Muscle of back (tissue), 13 donors: ENCODE measurements at places on chromosomes 7 and 10.

DNA sequence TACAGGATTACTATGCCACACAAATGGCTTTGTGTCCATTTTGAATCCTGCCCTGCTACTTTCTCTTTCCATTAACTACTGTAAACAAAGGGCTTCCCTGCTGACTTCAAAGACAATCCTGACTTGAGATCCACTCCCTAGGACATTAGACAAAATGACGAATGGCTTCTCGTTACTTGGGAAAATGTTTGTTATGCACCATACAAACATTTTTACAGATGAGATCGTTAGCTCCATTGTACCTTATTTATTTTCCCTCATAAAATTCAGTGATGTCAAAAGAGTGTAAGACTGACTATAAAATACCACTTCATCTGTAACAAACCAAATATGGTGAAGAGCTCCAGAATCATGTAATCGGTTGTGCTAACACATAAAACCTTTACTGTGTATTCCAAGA lies 121.8 kb downstream of the CD36 start:
- no peak for DNase-seq

GRCh38 chr7:7425321-7425720 lies 110.4 kb downstream of the COL28A1 start:
- DNase-seq = no peak

- DNase-seq = no peak
These were observed 13.8 kb downstream of the SMO start for GRCh38 chr7:129202058-129202777.

- no peak for DNase-seq
These were observed 53.3 kb downstream of the FHIP2A start for GRCh38 chr10:114874827-114875411.

GRCh38 chr7:41709621-41710020 lies 6.7 kb upstream of the INHBA start:
- DNase-seq = peak; percentile 73

DNA sequence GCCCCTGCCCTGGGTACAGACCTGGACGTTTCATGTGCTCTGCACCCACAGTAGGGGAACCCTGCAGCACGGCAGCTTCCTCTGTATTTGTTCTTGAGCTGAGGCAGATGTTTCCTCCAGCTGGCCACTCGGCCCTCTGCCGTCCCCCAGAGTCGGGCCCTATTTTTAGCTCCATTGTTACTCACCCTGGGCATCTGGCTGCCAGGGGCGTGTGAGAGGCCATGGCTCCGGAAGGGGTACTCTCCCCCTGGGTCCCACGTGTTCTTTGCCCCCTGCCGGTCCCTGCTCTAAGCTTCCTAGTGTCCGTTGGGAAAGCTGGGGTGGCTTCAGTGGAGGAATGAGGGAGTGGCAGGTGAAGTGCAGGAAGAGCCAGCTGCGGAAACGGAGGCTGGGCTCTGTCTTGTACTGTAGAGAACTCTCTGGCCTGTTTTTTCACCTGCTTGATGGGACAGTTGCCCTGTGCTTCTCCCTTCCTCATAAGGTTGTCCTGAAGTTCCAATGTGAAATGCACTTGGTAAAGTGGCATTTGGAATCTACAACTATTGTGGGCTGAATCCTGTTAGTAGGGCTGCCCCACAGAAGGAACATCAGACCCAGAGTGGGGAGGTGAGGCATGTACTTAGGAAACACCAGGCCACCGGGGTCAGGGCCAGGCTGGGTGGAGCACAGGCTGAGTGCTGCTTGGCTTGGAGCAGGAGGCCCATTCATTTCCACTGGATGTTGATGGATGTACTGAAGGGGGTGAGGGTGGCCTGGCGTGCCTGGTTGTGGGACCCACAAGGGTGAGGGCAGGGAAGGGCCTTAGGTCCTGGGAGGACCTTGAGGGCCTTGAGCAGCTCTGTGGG lies 30.6 kb downstream of the PALD1 start:
- DNase-seq = no peak

GRCh38 chr10:29715296-29715695 lies 80.5 kb upstream of the SVIL start:
- no peak for DNase-seq

DNA sequence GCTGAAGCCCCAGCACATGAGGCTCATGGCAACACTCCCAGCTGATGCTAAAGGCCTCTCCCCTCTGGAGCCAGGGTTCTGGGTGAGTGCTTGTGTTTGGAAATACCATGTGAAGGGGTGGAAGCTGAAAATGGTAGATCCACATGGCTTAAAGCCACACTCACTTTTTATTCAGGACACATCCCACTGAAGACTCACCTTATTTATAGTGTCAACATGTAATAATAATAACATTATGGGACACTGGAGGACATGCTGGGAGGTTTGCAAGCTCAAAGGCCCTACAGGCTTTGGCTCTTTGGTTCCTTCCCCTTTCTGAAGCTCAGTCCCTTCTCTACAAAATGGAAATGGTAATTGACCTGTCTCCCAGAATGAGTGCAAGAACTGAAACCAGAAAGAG lies 318.0 kb downstream of the GRID1 start:
- DNase-seq = no peak

DNA sequence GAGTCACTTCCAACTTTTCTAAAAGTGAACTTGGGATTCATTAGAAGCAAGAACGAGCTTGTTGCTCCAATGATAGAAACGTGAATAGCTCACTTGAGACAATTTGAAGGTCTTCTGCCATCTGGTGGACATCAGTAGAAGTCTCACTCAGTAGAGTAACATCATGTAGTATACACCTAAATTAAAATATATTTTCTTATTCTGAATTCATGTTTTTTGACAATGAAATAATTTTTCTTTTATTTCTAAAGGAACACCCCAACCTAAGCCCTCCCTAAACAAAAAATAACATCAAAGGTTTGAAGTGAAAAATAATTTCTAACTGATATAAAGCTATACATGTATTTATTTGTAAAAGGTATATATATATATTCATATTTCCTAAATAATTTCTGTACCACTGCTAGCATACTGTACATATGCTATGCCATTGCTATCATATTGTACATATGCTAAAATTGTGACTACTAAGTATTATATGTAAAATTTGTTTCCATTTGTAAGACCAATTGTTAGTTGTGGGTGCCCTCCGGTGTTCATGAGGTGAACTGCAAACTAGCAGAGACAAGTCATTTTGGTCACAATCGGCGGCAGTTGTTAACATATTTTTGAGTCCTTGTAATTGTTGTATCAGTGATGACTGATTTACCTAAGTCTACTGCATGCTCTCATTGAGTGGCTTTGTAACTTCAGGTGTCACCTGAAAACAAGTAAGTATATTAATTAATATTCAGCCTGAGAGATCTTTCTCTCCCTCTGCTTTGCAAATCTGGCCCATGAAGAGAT lies 121.9 kb downstream of the PTPRZ1 start:
- peak; percentile 63 for DNase-seq

- DNase-seq = peak; percentile 12
These were observed 100.9 kb upstream of the PDLIM1 start for GRCh38 chr10:95391581-95392216.

DNA sequence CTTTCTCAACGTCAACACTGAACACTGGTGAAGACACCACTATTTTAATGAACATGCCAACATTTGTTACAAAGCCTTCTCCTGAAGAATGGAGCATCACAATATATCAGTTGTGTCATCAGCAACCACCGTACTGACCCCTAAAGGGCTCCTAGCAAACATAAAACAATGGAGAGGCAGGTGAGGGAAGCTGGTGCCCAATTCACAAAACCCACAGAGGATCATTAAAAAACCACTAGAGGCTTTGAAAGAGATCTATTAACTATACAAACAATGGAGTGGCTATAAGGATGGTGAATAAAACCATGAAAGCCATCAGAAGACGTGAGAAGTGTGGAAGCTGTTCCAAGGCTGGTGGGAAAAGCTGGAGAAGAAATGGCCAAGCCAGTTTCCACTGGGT lies 150.8 kb downstream of the FAM107B start:
- no peak for DNase-seq

- DNase-seq = no peak
These were observed 365.0 kb downstream of the SEMA3D start for GRCh38 chr7:84821671-84822534.
